Activated T-cell treated with anti-CD3 and anti-CD28 coated beads, Interleukin-2, amount 50 U/mL, for 72 hours (primary cell): ENCODE measurements at places on chromosomes 11 and 22.

DNA sequence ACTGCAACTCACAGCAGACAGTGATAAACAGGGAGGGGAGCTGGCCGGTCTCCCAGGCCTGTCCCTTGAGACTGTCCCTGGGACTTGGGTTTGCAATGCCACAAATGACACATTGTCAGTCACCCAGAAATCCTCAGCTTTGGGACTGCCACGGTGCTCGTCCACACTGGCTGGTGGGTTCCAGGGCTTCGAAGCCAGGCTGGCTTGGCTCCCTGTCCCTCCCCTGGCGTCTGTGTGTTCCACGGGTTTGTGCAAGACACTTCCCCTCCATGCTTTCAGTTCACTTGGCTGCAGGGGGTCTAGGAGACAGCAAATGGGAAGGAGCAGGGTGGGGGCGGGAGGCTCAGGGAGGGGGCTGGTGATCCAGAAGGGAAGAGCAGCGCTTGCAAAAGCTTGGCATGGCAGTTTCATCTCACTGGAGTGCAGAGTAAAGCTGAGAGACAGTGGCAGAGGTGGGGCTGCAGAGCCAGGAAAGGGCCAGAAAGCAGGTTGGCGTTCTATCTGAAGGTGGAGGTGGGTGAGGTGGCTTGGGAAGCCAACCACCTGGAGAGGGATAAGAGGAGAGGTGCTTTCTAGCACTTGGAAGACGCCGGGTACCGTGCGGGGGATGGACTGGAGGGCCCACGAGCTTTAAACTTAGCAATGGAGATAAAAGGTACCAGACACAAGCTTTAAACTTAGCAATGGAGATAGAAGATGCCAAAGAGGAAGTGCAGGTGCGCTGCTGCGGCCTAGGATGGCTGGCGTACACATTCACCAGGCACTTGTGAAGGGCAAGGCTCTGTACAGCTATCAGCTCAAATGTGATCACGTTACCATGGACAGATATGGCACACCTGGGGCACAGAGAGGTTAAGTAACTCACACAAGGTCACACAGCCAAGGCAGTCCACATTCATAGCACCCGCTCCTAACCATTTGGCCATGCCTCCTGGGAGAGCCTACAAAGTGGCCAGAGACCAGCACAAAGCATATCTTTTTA, 86.4 kb upstream of the SHISAL1 start:
- DNase-seq, result no peak

DNA sequence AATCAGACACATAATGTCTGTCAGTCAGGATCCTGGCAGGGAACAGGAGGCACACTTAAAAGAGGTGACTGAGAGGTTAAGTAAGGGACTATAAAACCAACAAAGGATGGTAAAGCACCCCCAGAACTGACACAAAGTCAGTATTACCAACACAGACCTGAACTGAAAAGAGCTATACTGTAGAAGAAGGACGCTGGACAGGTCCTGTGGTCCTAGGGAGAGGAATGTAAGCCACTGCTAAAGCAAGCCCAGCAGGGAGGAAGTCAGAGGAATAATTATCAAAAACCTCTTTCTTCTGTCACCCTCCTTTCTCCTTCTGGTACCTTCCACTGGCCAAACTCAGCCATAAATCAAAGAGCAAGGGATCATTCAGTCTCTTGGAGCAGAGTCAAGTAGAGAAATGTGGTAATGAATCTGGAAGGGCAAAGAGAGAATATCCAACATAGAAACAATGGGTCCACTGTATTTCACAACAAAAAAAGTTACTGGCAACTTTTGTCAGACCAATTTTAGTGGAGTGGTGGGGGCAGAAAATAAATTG, 33.4 kb upstream of the ANGPTL5 start:
- no peak for DNase-seq

GRCh38 chr22:45225732-45226502, 14.8 kb downstream of the KIAA0930 start:
- DNase-seq, result no peak

GRCh38 chr11:64252003-64252872, 908 bp downstream of the PLCB3 start:
- DNase-seq, result peak; percentile 22

DNA sequence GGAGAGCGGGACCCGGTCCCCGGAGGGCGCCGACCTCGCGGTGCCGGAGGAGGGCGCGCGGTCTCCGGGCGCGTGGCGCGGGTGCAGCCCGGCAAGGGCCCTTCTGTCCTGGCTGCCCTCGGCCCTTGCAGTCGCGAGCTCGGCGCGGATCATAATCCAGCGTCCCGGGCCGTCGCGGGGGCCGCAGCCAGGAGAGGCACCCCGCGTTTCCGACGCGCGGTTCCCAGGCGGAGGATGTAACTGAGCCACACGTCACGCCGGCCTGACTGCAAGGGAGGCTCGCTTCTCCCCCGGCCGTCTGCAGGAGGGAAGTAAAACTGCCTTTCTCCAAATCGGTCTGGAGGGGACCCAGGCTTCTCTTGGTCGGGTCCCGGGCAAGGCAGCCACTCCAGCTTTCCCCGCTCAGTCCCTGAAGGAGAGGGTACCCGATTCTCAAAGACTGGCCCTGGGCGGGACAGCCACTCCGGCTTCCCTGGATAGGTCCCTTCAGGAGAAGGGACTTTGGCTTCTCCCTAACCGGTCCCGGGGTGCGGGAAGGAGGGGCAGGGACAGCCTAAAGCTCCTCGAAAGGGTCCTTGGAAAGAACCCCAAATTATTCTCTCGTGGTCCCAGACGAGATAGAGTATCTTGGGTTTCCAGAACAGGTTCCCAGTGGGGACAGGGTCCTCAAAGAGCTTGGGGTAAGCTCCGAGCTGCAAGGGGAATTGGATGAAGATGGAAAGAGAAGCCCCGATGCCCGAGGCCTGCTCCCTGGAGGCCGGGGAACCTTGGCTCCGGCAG, 836 bp downstream of the SPON1 start:
- peak; percentile 27 for DNase-seq

- no peak for DNase-seq
Observed at GRCh38 chr11:103898065-103898464, 138.4 kb upstream of the DDI1 start.

- DNase-seq, result no peak
Observed at GRCh38 chr11:35621620-35622019, 3.4 kb downstream of the FJX1 start.

- DNase-seq, result no peak
Observed at GRCh38 chr22:47457021-47457420, 694.6 kb downstream of the TBC1D22A start.

DNA sequence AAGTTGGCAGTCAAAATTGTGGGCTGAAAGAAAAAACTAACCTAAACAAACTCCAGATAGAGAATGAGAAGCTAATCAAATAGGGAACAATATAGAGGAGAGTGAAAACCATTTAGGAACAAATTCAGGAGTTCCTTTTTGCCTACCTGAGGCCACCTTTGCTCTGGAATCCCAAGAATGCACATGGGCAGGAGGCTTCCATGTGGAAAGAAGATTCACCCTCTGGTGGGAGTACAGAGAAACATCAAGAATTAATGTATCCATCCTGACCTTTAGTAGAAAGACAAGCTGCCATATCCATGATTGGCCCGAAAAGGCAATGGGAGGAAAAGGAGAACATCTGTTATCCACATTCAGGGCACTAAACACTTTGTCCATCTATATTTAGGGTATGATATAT, 35.0 kb upstream of the MRGPRX1 start:
- DNase-seq, result no peak

GRCh38 chr11:67457453-67457852, 2.3 kb downstream of the CABP4 start:
- no peak for DNase-seq

- DNase-seq, result no peak
Observed at GRCh38 chr11:115893461-115894099, 389.4 kb upstream of the CADM1 start.

DNA sequence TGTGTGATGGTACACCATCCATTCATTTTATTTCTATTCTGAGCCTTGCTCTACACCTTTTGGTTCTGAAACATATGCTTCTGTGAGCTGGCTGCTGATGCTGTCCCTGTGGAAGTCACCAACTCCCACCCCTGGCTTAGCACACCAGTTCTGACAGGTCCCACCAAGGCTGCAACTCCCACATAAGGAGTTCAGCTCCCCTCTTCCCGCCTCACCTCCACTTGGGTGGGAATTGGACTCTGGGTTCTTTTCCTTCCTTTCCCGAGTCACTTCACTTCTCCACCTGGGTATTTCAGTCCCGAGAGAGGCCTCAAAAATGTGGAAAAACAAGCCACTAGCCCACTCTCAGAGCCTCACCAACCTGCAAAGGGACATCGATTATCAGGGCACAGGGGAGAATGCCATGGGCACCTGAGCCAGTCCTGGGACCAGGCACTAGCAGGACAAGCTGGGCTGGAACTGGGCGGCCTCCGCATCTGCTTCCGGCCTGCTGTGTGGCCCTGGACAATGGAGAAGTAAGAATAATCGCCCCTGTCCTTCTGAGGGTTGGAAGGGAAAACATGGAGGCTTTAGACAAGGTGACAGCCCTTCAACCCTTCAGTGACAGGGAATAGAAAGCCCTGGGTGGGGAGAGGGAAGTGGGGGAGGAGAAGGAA, 80.1 kb downstream of the IGLL1 start:
- DNase-seq, result no peak

- no peak for DNase-seq
Observed at GRCh38 chr11:103077554-103077953, 14.4 kb downstream of the DCUN1D5 start.

DNA sequence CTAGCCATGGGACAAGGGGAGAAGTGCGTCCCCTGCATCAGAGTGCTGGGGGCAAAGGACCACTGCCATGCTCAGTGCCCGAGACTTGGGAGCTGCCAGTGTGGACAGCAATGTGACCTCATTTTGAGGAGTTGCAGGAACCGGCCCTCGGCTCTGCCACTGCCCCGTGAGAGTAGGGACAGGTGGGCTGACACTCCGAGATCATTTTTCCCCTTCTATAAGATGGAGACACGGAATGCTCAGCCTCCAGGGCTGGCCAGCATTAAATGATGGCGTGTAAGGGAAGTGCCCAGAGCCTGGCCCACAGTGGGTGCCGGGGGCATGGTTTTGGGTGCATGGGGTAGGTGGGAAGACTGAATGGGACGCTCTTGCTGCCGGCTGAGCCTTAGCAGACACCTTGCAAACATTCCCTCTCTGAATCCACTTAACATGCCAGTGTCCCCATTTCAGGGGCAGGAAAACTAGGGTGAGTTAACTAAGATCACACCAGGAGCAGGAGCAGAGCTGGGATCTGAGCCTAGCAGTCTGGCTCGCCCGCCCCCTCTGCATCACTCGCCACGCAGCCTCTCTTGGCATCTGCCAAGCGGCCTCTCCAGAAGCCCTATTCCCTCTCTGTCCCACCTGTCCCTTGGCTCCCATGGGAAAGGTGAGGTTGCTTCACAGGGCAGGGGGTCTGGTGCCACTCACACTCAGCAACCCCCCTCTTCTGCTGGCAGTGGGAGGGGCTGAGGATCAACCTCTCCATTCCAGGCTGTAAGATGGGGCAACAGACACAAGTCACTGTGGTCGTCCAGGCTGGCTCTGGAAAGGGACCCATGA, 13.6 kb downstream of the NPTXR start:
- no peak for DNase-seq

DNA sequence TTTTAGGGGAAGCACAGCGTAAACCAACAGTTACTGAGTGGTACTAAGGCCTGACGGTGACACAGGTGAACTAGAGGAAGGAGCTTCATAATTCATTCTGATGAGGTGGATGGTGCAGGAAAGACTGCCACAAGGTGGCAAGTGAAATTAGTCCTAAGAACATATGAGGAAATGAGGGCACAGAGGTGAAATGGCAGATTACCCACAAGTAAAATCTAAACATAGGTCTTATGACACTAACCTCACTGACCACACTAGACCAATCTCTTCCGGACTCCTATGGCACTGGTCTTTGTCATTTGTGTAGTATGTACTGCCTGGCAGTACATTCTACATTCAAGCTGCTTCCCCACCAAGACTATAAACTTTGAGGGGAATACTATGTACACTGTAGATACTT, 20.2 kb downstream of the GAB2 start:
- DNase-seq, result peak; percentile 34

DNA sequence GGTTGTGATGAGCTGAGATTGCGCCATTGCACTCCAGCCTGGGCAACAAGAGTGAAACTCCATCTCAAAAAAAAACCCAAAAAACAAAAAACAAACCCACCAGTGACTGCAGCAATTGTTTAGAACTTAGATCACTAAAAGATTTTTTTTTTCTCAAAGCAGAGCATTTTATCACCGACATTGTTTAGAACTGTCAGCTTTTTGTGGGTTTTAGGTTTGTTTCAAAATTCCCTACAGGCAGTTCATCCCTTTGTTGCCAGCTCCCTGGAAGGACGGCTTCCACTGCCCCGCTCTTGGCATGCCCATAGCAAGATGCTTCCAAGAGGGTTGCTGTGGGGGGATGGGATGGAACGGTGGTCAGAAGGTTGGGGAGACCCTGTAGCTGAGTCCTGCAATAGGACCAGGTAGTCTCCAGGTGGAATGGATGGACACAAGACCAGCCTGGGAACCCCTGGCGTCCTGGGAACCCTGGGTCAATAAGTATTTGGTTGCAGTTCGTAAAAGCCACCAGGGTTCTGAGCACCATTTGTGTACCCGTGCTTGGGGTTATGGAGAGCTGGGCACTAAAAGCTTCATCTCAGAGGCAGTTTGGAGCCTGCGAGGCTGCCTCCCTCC, 46.7 kb downstream of the TSPAN18 start:
- DNase-seq, result no peak

- no peak for DNase-seq
Observed at GRCh38 chr22:43118953-43119458, 8.5 kb downstream of the BIK start.

- DNase-seq, result no peak
Observed at GRCh38 chr11:25943031-25943430, 388.9 kb upstream of the ANO3 start.

DNA sequence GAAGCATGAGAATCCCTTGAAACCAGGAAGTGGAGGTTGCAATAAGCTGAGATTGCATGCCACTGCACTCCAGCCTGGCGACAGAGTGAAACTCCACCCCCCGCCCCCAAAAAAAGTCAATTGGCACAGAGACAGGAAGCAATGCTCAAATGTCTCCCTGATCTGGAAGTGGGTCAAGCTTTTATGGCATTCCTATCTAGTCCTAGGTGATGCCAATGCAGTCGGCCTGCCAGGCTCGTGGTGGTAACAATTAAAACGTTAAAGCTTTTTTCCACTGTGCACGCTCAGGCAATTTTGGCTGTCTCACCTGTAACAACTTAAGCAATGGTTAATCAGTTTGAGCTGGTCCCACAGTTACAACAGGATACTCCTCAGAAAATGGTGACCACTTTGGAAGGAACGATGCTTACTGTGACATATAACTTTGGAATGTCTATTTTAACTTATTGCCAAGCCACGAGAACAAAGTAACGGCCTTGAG, 18.9 kb upstream of the PISD start:
- no peak for DNase-seq

- no peak for DNase-seq
Observed at GRCh38 chr11:134464196-134464595, 52.2 kb upstream of the B3GAT1 start.

GRCh38 chr11:111846063-111846462, 25.3 kb downstream of the ALG9 start:
- DNase-seq, result no peak

- DNase-seq, result no peak
Observed at GRCh38 chr11:134471716-134472455, 59.8 kb upstream of the B3GAT1 start.

- no peak for DNase-seq
Observed at GRCh38 chr11:125170001-125170509, 5.5 kb downstream of the PKNOX2 start.

- no peak for DNase-seq
Observed at GRCh38 chr22:19851291-19852176, 3.1 kb downstream of the GNB1L start.

- no peak for DNase-seq
Observed at GRCh38 chr22:49647627-49648026, 180.0 kb downstream of the BRD1 start.

- DNase-seq, result no peak
Observed at GRCh38 chr11:105827906-105828305, 194.1 kb downstream of the MSANTD4 start.
